ENCODE measurements at places on chromosomes 3 and 15. TPM values are rescaled to one million over a fixed set of nuclear protein-coding genes. Genes with fewer than 3 reads are reported as not detected.

PSTPIP1 gene
- not detected for total RNA-seq

RARRES1 gene
- 14.0 TPM for total RNA-seq

RTP3 gene
- total RNA-seq: not detected

KY gene
- total RNA-seq: 0.43 TPM

WDR49 gene
- total RNA-seq: not detected

RHOV gene
- not detected for total RNA-seq

CEP152 gene
- total RNA-seq: 5.0 TPM

ARPP21 gene
- 0.14 TPM for total RNA-seq

AMOTL2 gene
- 87.1 TPM for total RNA-seq

DYNLT2B gene
- 2.0 TPM for total RNA-seq

TRAIP gene
- 8.2 TPM for total RNA-seq

STT3B gene
- 197 TPM for total RNA-seq

TTC14 gene
- 30.4 TPM for total RNA-seq

Measured in placental pericyte (primary cell).